ENCODE measurements at places on chromosomes 7 and 10.

DNA sequence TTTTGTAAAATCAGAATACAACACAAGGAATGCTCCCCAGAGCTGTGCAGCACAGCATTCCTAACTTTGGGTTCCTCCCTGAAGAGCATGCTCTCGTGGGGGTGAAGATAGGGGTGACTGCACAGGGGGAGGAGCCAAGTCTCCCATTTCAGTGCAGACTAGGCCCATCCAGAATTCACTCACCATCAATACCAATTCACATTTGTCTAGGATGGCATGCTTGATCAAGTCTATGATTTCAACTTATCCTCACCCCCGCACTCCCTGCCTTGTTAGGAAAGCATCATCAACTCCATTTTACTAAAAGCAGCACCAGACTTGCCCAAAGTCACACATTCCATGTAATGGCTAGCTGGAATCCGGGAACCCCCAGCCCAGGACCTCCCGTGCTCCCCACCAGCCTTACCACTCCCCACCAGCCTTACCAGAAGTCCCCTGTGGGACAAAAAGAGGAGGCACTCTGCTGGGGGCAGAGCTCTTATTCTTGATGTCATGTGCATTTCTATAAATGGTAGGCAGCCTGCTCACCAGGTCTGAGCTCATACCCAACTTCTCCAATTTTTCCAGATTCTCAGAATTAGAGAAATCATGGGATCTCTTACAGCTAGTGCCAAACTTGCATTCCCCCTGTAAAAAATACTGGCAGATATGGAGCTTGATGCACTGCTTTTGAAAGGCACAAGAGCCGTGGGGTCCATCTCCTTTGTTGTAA is 6.2 kb downstream of the PARP12 start:
- no peak for DNase-seq

DNA sequence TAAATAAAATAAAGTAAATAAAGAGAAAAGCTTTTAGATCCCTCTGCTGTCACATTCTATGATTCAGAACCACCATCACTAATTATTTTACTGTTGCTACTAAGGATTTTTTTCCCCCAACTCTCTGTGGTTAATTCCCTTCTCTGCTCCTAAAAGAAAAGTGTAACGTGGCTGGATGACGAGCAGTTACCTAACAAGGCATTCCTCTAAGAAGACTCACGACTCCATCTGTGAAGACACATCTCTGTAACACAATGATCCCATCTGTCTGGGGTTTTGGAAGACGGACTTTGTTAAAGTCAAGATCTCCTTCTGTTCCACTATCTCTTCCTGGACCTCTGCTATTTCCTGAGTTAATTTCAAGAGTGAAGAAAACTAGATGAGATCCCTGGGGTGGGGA is 179.9 kb downstream of the SFMBT2 start:
- DNase-seq: no peak

GRCh38 chr10:68101066-68101465 is 8.2 kb upstream of the MYPN start:
- DNase-seq: no peak

GRCh38 chr7:11473807-11474424 is 358.1 kb downstream of the THSD7A start:
- DNase-seq: no peak

GRCh38 chr10:114289096-114289436 is 50.0 kb downstream of the VWA2 start:
- DNase-seq: no peak

GRCh38 chr10:14200698-14201544 is 129.8 kb downstream of the FRMD4A start:
- DNase-seq: no peak

GRCh38 chr10:130777507-130778165 is 533.9 kb downstream of the TCERG1L start:
- no peak for DNase-seq

GRCh38 chr10:16950656-16951601 is 133.7 kb upstream of the RSU1 start:
- no peak for DNase-seq

DNA sequence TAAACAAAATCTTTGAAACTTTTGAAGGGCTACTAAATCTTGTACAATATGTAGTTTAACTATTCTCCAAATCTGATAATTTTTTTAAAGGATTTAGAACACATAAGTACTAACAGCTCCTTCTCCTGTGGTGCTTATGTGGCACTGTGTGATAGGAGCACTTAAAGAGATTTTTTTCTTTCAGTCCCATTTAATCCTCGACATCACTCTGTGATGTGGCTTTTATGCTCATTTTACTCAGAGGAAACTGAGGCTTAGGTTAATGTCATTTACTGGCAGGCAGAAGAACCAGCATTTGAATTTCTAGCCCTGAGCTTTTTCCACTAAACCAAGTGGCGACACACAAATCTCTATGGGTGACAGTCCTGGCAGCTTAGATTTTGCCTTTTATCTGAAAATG is 92.4 kb downstream of the SAMD9 start:
- no peak for DNase-seq

DNA sequence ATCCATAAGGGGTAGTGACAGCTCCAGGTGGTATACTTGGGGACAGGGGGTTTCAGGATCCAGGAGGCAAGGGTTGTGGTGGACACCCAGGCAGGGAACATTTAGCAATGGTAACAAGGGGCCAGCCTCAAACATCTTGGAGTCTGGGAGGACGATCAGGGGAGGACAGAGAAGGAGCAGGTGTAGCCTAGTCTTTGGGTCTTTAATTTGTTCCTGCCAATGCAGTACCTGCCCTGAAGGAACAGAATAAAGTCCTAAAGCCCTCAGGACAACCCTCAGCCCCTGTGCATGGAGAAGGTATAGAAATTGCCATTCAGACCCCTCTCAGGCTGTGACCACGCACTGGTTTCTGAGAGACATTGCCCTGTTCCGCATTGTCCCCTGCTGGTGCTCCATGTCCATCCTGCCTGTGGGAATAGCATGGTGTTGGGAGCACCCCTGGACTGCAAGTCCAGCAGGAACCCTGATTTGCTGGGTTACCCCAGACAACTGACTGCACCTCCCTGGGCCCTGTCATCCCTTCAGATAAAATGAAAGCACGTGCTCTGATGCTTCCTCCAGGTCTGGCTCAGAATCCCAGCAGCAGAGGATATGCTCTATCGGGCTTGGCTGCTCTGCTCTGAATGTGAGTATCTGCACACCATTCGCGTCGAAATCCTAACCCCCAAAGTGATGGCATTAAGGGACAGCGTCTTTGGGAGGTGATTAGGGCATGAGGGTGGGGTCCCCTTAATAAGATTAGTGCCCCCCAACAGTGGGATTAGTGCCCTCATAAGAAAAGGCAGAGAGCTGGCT is 24.2 kb downstream of the DDC start:
- no peak for DNase-seq

GRCh38 chr7:105044449-105045070 is 30.6 kb downstream of the KMT2E start:
- DNase-seq: no peak

- DNase-seq: no peak
These were observed 42.3 kb downstream of the ATAD1 start for GRCh38 chr10:87775766-87776165.

GRCh38 chr7:75776295-75776971 is 4.4 kb upstream of the CCL26 start:
- DNase-seq: no peak

DNA sequence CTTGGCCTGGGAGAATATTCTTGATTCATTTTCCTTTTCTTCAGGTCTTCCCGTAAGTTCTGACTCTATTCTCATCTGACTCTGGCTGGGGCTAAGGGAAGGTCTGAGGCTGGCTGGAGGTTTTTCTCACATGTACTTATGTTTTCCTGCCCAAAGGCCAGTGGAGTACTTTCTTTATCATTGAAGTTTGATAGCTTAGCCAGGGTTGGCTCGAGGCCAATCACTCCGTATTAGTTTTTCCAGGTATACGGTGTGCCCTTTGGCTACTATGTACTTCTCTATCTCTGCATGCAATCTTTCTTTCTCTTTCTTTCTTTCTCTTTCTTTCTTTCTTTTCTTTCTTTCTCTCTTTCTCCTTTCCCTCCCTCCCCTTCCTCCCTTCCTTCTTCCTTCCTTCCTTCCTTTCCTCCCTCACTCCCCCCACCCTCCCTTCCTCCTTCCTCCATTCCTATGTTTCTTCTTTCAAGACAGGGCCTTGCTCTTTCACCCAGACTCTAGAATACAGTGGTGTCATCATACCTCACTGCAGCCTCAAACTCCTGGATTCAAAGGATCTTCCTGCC is 26.8 kb upstream of the VKORC1L1 start:
- DNase-seq: no peak

- no peak for DNase-seq
These were observed 26.5 kb upstream of the WNT16 start for GRCh38 chr7:121302214-121302745.

DNA sequence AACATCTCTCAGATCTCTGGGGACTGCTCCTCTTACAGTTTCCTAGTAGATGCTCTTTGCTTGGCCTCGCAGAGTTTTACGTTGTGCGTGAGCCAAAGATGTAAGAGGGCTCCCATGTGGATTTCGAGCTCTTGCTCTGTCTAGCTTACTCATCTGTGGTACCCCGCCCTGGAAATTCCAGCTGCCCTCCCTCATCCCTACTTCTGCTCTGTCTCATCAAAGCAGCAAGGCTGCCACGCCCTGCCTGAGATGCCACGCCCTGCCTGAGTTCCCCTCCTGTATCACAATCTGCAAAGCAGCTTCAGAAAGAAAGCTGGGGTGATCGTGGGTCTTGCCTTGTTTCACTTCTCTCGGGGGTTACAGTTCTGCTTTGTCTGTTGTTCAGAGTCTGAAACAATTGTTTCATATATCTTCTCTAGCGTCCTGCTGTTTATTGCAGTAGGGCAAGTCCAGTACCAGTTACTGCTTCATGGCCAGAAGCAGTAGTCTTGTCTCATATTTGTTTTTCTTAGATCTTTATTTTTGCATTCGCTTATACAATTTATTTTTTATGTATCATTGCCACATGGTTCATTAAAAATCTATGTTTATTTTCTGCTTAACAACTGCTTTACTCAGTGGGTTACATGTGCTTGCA is 36.1 kb upstream of the CCNY start:
- no peak for DNase-seq

- no peak for DNase-seq
These were observed 636.1 kb upstream of the FOXK1 start for GRCh38 chr7:4045975-4046374.

DNA sequence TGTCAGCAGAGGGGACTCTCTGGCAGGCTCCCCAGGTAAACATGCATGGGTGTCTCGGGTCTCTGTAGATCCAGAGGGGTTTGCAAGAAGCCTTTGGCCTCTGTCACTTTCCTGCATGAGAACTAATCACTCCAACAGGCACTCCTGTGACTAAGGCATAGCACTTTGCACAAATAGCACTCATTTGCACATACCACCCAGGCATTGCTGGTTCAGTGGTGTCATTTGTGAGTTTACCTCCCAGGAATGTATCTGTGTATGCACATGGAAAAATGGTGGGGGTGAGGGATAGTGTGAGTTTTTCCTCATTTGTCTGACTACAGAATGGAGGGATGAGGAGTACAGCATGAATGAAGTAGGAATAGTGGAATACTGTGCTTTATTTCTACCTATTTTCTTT is 39.5 kb downstream of the CNNM1 start:
- no peak for DNase-seq

- no peak for DNase-seq
These were observed 190.9 kb upstream of the LYZL2 start for GRCh38 chr10:30820261-30820991.

- no peak for DNase-seq
These were observed 764.0 kb upstream of the IGFBP3 start for GRCh38 chr7:46685051-46685450.

GRCh38 chr7:33986951-33987947 is 81.9 kb downstream of the BMPER start:
- DNase-seq: no peak

GRCh38 chr7:125908711-125909110 is 979.1 kb upstream of the POT1 start:
- no peak for DNase-seq

GRCh38 chr10:125158601-125159485 is 1.5 kb downstream of the CTBP2 start:
- no peak for DNase-seq

DNA sequence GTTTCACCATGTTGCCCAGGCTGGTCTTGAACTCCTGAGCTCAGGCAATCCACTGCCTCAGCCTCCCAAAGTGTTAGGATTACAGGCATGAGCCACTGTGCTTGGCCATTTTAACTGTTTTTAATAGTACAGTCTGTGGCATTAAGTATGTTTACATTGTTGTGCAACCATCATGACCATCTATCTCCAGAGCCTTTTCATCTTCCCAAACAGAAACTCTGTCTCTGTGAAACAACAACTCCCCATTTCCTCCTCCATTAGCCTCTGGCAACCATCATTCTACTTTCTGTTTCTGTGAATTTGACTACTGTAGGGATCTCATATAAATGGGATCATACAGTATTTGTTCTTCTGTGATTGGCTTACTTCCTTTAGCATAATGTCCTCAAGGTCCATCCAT is 48.3 kb upstream of the SEPHS1 start:
- DNase-seq: no peak

DNA sequence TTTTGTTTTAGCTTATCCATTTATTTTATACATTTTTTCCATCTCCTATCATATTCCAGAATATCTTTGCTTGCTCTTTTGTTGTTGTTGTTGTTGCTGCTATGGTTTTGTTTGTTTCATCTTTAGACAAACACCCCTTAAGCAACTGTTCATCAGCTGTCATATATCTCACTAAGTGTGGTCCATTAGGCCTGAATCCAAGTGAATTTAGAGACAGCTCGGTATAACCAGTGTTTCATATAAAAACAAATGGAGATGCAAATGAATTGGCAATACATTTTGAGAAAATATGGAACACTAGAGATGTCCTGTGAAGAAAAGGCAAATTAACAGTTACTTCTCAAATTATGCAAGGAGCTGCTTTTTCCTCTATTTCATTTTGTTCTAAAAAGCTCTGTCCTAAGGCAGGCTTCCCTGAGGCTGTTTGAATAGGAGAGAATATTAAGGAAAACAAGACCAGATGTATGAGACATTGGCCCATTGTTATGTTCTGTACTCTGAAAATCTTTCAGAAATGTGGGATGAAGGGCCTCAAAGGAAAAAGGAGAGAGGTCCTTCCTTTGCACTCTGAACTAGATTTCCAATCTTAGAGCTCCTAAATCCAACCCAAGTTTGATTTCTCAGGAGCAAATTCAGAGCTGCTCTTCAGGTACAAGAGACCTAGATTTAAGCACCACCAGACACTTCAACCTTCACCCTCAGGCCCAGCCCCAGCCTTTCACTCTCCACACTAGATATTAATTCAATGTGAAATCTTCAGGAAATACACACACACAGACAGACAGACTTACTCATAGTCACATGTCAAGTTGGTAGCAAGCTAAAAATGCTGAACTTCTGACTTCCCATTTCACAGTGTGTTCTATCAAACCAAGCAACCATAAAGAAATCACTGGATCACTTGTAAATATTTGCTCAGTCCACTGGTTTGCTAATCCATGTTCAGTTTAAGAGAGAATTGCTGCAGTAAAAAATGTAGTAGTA is 5.4 kb downstream of the TFEC start:
- DNase-seq: no peak

DNA sequence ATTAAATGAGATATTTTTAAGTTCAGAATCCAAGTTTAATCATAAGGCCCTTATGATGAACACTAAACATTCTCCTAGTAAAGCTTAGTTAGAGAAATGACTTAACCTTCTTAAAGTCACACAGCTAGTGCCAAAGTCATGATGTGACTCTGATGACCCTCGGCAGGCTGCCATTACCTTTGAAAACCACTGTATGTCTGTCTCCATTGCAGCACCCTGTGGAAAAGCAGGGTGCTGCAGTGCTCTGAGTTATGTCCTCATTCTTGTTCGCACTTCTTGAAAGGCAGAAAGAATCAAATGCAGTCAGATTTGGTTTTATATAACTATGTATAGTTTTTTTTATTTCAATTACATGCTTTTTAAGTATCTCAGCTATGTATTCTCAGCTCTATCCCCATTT is 105.0 kb downstream of the PHTF2 start:
- DNase-seq: no peak

GRCh38 chr10:111316722-111317212 is 239.9 kb downstream of the ADRA2A start:
- no peak for DNase-seq
